ENCODE measurements at places on chromosomes 6 and 20. TPM values are rescaled to one million over a fixed set of nuclear protein-coding genes. Genes with fewer than 3 reads are reported as not detected.

The NRSN2 gene
- 7.1 TPM for total RNA-seq

The OR2J3 gene
- not detected for total RNA-seq

- no peak for ATAC-seq
Observed at GRCh38 chr20:12984069-12984765, 24.6 kb upstream of the SPTLC3 start.

GRCh38 chr6:108799354-108799717 is 48.9 kb upstream of the ARMC2 start:
- ATAC-seq: no peak

All from esophagus mucosa (tissue), 1 donor.